ENCODE measurements at places on chromosomes 4 and X.

DNA sequence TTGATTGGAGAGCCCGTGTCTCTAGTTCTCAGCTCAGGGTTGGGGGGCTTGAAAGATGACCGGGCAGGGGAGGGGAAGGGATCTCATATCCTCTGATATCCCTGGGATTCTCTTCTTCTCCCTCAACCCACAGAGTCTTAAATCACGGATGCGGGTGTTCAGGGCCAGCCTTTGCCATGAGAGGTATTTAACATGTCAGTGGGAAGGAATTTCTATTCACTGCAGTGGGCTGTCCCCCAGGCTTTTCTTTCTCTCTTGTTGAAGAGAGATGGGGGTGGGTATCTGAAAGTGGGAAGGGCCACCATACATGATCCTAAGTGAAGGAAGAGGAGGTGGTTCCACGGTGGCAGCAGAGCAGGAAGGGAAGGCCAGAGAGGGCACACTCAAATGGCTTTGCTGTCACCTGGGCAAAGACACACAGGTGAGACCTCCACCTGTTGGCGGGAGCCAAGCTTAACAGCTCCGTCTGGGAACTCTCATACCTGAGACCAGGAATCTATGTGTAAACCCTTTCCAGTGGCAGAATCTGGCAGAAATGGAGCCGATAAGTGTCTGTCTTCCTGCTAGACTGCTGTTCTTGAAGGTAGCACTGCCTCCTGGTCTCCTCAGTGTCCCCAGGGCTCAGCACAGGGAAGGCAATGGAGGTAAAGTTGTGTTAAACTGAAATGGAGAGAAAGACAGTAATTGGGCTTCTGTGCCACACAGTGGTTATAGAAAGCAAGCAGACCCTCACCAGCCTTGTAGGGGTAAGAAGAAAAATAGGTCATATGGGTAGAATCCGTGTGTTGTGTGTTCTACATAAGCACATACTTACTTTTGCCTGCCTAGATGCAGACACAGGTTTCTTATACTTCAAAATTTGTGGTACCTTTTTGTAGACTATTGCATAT, 49.4 kb downstream of the RHOH start:
- no peak for DNase-seq

GRCh38 chr4:25788703-25789238, 74.0 kb downstream of the SEL1L3 start:
- no peak for DNase-seq

GRCh38 chrX:147776988-147777387, 134.7 kb upstream of the FMR1 start:
- no peak for DNase-seq

- no peak for DNase-seq
Measured at GRCh38 chrX:71453056-71453455, 79.8 kb upstream of the OGT start.

DNA sequence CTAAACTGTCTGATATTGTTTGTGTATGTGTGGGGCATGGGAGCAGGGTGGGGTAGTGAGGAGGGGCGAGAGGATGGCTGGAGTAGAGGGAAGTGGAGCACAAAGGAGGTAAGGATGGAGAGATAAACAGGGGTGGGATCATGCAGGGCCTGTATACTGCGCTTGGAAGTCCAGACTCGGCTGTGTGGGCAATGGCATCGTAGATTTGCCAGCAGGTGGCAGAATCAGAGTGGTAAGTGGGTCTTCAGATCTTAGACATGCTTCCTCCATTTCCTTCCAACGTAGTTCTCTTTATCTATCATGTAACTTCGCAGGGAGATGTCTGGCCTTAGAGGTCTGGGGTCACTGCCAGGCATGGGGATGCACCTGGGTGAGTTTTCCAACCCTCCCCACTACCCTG, 155.5 kb downstream of the PDGFRA start:
- no peak for DNase-seq

- DNase-seq, result no peak
Measured at GRCh38 chr4:36824682-36825081, 419.9 kb upstream of the NWD2 start.

GRCh38 chrX:97850911-97851310, 967.2 kb downstream of the RPA4 start:
- no peak for DNase-seq

GRCh38 chrX:64176876-64177275, 28.6 kb downstream of the AMER1 start:
- DNase-seq, result no peak

GRCh38 chr4:98614662-98615061, 43.7 kb downstream of the TSPAN5 start:
- no peak for DNase-seq

GRCh38 chrX:150533863-150534262, 34.6 kb upstream of the MTM1 start:
- no peak for DNase-seq

DNA sequence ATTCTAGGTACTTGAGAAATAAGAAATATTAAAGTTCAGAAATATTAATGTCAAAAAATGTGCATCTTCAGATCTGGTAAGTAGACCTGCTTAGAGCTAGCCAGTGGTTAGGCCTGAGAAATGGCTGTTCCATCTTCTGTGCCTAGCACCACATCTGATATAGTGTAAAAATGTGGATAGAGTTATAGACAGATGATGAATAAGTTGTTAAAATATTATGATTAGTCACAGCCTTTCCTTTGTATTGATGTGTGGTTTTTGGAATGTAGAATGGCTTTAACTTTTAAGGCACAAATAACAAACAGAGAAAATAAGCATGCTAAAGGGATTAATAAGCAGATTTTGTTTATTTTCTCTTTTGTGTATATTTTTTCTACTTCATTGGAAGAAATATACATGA, 133.5 kb upstream of the NUDT6 start:
- no peak for DNase-seq

- no peak for DNase-seq
Measured at GRCh38 chrX:3549411-3549911, 164.0 kb downstream of the PRKX start.

DNA sequence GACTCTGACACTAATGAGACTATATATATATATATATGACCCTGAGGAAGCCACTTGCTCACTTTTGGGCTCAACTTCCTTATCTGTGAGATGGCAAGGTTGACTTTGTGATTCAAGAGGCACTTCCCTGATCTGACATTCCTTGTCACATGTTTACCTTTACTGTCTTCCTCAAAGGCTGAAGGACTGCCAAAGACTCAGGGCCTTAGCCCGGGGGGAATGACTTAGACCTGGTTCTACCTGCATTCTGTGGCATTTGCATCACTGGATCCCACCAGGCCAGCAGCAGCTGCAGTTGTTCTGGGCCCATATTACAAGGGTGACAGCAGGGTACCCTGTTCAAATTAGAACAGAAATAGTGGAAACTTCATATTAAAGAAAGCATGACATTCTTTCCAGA, 3.1 kb upstream of the HS6ST2 start:
- no peak for DNase-seq

GRCh38 chr4:185969657-185970056, 99.3 kb upstream of the TLR3 start:
- DNase-seq, result no peak

DNA sequence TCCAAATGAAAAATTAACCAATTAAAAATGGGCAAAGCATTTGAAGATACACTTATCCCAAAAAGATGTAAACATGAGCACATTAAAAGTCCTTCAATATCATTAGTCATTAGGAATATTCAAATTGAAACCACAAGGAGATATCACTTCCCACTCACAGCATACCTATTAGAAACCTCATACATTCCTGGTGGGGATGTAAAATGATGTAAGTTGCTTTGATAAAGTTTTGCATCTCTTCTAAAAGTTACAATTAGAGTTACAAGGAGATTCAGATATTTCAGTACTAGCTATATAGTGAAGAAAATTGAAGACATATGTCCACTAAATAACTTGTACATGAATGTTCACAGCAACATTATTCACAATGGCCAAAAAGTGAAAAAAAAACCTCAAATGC, 1109.3 kb upstream of the LCORL start:
- no peak for DNase-seq

GRCh38 chrX:149114874-149115273, 390.2 kb downstream of the IDS start:
- no peak for DNase-seq

- DNase-seq, result no peak
Measured at GRCh38 chr4:71749008-71749594, 34.8 kb downstream of the GC start.

DNA sequence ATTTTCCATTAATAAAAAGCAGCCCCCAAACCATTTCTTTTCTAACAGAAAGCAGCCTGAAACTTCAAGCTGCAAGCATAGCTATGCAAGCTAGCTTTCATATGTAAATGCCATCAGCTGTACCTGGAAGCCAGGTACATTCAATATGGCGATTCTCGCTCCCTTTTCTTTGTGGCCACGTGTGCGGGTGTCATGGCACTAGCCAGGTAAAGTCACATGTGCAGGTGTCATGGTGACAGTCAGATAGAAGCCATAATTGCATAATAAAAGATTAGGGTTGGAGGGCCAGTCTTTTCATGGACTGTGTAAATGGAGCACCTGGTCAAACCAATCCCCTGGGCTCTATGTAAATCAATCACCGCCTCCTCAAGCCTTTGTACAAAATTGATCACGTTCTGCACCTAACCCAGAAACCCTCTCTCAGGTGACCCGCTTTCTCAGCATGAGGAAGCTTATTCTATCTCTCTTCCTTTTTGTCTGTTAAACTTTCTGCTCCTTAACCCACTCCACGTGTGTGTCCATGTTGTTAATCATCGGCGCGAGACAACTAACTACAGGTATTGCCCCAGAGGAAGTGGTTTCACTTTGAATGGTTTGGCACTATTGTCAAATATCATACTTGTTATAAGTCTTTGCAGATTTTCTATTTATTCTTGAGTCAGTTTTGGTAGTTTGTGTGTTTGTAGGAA, 18.0 kb upstream of the RHOXF2 start:
- no peak for DNase-seq

DNA sequence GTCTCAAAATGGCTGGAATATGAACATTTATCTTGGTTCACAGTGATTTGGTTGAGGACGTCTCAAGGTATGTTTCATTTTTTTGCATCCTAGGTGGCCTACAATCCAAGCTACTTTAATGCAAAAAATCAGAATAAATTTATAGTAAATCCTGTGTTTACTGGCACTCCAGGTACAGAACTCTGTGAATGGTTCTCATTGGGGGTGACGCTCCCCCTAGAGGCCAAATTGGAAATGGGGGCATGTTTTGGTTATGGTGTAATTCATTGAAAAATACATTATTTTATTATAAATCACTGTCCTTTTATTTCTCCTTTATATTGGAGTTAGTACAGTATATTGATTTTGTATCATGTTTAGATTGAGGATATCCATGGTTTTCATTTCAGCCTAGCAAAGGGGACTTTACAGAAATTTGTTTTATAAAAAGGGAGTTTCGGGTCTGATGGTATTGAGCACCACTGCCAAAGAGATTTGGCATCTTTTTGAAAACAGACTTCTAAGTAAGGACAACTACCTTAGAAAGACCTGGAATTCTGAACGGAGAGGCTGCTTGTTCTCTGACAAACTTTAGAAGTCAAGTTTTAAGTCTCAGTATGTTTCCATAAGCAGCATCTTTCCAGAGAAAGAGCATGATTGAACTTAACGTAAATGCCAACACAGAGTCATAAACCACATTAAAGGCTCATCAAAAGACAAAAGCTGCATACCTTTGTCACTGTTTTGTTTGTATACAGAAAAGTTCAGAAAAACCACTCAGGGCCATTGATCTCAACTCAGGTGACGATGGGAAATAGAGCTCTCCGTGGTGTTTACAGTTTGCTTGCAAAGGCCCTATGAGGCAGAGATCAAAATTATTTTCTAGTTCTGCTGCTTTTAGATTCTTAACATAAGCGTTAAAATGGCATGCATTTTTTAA, 19.4 kb downstream of the MTM1 start:
- no peak for DNase-seq

DNA sequence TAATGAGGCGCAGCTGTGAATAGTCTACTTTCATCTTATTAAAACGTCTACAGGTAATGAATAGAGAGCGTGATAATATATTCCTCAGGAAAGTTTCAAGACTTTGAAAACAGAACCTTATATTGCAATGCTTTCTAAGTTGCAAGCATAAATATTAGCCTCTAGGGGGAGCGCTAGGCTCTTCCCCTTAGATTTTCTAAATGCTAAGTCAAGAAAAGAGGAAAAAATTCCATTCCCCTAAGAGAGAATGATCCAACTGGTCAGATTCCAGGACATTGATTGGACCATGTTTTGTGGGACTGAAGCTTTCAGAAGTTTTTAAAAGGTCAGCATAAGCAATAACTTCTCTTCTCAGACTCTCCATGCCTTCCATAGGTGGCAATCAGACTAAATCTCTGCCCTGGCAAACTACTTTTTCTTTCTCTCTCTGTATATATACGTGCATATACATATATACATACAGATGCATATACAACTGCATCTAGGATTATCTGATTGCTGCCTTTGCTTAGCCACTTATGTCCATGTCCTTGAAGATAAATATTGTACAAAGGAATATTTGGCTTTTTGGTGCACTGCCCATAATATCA, 492.9 kb downstream of the INPP4B start:
- DNase-seq, result no peak

- no peak for DNase-seq
Measured at GRCh38 chr4:159341522-159341921, 238.6 kb downstream of the RAPGEF2 start.

GRCh38 chrX:43656005-43656494, at the start of gene MAOA:
Gene MAOA (plus strand): TSS chrX:43656299. CDS start chrX:43656342, 43 bp downstream.
- peak; percentile 94 for DNase-seq

DNA sequence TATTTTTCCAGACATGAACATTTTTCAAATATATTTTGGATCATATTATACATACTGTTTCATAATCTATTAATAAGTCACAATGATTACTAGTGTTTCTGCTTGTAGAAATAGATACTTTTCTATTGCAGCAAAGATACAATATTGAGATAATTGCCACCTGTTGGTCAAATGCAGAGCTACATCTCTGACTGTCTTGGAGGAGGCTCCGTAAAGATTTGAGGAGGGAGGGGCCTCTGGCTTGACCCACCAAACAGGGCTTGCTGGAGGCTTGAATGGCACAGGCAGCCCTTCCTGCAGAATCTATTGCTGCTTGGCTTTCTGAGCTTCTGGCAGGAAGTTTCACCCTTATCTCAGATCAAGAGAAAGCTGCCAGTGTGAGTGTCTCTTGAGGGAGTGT, 99.3 kb upstream of the ARMCX2 start:
- DNase-seq, result no peak

DNA sequence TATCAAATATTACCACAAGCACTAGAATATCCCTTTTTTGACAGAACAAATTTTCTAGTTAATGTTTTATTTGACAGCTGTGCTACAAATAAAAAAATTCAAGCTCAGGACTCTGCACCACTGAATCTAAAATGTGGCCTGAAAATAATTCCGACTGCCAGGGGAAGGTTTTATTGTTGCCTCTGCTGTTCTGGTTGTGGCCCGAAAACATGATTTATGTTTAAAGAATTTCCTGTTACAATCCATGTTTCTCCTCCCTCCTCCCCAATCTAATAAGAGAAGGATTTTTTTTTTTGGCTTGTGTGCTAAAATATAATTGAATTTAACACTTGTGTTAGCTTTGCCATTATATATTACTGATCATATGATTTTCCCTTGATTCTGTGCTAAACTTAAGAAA, 227.8 kb downstream of the DCLK2 start:
- DNase-seq, result no peak

- no peak for DNase-seq
Measured at GRCh38 chrX:32118832-32119231, 1047.0 kb upstream of the FTHL17 start.

GRCh38 chrX:46446727-46447378, 98.4 kb downstream of the ZNF674 start:
- DNase-seq, result no peak

GRCh38 chr4:106707776-106708463, 328.2 kb downstream of the DKK2 start:
- DNase-seq, result no peak

GRCh38 chr4:53702334-53703266, 111.3 kb upstream of the LNX1 start:
- no peak for DNase-seq

- no peak for DNase-seq
Measured at GRCh38 chrX:66110112-66110511, 53.9 kb upstream of the HEPH start.
